Diencephalon (tissue), 1 donor: ENCODE measurements at places on chromosomes 12 and 14. TPM values are rescaled to one million over a fixed set of nuclear protein-coding genes. Genes with fewer than 3 reads are reported as not detected.

B3GNT4 gene
- total RNA-seq: 8.5 TPM

WNT5B gene
- 18.7 TPM for total RNA-seq

PLEKHD1 gene
- total RNA-seq: 0.23 TPM

KLRC3 gene
- 5.5 TPM for total RNA-seq

GARIN6 gene
- not detected for total RNA-seq

NELL2 gene
- 462 TPM for total RNA-seq

TAS2R30 gene
- total RNA-seq: 9.5 TPM
